ENCODE measurements at places on chromosomes 4 and X.

DNA sequence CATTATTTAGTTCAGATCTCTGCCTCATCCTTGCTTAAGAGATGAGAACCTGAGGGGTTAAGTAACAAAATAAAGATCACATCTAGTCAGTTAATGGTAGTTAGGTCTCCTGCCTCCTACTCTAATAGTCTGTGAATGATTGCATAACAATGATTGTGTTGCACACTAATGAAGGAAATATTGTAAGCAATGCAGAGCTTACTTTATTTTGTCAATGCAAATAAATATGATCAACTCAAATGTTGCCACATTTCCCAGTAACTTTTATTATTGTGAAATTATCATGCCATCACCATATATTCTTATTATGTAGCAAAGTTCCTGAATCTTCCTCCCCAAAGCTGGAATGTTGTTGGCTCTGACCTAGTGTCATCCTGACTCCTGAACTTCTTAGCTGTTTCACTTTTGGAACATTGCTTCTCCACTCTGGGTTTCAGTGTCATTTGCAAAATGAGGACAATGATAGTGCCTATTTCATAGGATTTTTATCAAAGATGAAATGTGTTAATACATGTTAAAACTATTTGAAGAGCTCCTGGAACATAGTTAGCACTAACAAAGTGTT, 17.0 kb upstream of the GABRA4 start:
- DNase-seq: no peak

GRCh38 chr4:153166716-153167501, 37.3 kb upstream of the TRIM2 start:
- no peak for DNase-seq

DNA sequence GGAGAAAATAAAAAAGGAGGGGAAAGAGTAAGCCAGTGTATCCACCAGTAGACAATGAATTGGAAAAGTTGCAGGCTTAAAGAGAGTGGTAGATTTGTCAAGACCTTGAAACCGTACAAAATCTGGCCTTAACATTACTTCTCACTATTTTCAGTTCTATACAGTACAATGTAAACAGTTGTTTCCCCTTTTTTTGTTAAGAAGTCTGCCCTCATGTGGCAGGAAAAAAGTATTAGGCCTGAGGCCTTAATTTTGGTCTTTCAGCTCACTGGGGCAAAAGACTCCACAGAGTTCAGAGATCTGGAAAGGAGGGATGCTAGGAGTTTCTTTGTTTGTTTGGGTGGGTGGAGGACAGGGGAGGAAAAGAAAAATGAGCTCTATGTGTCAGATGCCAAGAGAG, 92.8 kb upstream of the CCDC160 start:
- peak; percentile 35 for DNase-seq

GRCh38 chr4:176134670-176135069, 60.7 kb downstream of the SPATA4 start:
- DNase-seq: no peak

DNA sequence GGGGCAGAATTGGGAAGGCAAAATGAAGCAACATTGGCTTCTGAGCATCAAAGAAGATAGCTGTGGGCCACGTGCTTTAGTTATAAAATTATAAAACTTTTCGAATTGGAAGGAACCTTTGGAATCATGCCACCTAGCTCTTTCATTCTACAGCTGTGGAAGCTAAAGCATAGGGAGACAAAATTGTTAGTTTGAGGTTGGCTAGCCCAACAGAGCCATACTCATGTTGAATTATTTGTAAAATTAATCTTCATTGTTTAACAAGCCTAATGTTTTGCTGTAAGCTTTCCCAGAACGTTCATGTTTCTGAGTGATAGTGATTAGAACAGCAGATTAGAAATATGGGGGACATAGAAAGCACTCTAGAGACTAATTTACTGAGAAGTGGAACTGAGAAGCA, 35.9 kb downstream of the HHIP start:
- no peak for DNase-seq

DNA sequence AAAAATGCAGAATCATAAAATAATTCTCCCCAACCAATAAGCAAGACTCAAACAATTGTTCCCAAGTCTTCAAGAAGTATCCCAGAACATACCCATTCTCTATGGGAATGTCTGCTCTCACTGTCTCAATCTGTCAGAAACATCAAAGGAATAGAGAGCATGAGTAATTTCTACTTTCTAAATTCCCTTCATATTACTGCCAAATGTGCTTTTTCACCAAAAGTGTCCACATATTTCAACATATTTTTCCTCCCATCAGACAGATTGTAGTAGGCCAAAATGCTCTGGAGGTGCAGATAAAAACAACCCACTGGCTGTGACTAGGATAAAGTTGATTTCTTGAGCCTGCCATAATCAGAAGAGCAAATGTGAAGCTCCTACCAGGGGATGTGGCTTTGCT, 692.0 kb upstream of the FAM241A start:
- no peak for DNase-seq

DNA sequence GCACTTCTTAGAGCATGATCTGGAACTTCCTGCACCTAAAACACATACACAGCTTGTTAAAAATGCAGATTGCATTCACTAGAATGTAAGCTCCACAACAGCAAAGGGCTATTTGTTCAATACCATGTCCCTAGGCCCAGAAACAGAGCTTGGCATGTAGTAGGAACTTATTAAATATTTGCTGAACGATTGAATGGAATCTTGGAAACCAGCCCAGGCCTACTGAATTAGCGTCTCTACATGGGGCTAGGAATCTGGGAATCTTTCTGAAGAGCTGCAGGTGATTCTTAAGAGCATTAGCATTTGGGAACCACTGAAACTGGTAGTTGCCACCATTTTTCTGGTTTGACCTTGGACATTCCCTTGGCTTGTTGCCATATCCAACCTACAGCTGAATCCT, 234.1 kb downstream of the STIM2 start:
- no peak for DNase-seq

GRCh38 chr4:76696109-76696508, 201.8 kb downstream of the SOWAHB start:
- no peak for DNase-seq

- DNase-seq: no peak
These were observed 6.6 kb downstream of the MGST2 start for GRCh38 chr4:139672215-139672614.

DNA sequence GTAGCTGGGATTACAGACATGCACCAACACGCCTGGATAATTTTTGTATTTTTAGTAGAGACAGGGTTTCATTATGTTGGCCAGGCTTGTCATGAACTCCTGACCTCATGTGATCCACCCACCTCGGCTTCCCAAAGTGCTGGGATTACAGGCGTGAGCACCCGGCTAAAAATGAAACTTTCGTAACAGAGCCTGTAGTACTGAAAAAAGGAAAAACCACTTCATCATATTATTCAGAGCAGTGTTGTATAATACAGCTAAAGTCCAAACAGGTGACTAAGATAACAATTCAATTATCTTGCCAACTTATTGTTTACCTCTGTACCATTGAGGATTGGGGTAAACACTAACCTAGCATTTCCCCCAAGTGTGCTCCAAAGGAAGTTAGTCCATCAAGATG, 43.9 kb upstream of the HPRT1 start:
- peak; percentile 1 for DNase-seq

DNA sequence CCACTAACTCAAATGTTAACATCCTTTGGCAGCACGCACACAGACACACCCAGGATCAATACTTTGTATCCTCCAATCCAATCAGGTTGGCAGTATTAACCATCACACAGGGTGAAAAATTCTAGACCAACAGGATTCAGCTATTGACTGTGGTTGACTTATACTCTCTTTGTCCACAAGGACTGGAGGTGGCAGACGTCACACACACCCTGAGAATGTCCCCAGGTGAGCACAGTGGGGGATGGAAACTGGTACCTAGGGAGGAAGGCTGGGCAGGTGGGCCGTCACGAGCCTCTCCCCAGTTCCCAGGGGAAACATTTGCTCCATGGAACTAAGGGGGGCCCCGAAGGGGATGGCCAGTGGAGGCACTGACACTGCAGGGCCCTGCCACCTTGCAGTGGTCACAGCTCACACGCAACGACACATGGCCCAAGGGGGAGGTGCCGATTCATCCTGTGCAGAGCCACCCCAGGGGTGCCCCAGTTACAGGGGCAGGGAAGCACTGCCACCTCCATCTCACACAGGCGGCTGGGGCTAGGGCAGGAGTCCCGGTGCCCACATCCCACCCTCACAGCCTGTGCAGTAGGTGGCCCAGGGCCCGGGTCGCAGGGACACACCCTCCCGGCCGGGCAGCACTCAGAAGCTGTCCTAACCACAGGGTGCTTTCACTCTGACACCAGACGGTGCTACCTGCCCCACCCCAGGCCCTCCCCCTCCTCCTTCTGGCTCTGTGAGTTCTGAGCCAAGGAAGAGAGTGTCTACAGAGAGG, 17.4 kb downstream of the ZFYVE28 start:
- no peak for DNase-seq

DNA sequence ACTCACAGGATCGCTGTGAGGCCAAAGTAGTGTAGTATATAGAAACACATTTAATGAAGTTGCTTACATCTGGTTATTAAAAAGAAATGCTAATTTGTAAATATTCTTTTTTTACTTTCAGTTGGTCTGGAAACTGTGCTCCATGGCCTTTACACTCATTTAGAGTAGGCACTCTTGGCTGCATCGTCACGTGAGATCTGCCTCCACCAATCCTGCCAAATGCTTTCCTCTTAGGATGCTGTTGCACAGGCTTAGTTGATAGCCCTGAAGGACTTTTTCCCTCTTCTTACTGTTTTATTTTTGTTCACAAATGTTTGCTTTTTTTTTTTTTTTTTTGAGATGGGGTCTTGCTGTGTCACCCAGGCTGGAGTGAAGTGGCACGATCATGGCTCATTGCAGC, 6.3 kb downstream of the CPE start:
- no peak for DNase-seq

DNA sequence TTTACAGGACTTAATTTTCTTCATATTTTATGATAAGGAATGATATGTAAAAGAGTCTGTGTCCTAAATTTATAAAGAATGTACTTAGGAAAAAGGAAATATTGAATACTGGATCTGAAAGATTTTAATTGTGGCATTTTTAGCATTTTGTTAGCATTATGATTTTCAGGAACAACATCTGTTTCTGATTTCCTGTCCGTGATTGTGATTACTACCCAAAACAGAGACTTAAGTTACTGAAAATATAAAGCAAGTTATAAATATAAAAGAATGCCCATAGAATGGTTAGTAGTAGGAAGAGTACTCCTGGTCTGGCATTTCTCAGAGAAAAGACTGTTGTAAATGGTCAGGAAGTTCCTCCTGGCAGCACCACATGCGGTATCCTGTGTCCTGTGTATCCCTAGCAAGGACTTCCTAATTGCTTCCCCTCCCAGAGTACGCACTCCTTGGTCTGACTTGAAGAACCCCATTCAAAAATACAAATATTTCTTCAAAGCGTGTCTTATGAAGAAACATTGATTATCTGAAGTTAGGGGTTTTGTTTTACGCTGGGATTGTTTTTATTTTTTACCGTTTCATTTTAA, 88.9 kb downstream of the RS1 start:
- DNase-seq: no peak

- no peak for DNase-seq
These were observed 354.2 kb upstream of the HS3ST1 start for GRCh38 chr4:11782859-11783258.

- DNase-seq: peak; percentile 70
These were observed 44.5 kb upstream of the TRIM2 start for GRCh38 chr4:153159728-153160221.

- peak; percentile 69 for DNase-seq
These were observed 681.9 kb upstream of the BOD1L1 start for GRCh38 chr4:14309431-14309830.

DNA sequence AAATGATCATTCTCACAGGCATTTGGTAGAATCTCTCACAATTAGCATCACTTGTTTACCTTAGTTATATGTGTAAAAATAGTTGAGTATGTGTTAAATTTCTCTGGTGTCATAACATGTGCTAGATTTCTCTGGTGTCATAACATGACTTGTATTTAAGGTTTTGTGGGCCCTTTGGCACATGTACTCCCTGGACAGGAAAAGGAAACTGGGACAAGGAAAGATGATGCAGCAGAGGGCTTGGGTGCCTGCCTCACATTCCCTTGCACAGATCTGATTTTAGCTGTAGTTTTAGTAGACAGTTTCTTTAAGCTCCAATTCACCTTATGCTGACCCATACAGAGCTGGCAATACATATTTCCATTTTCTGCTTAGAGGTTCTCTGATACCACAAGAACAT, 726.0 kb downstream of the C4orf33 start:
- DNase-seq: no peak

GRCh38 chr4:54215379-54216077, 13.6 kb upstream of the PDGFRA start:
- DNase-seq: no peak

All from MV-4-11 (cell line).